EH (cell line): ENCODE measurements at places on chromosomes 5 and 9.

GRCh38 chr5:38473008-38473407 lies 83.4 kb downstream of the LIFR start:
- no peak for DNase-seq

- no peak for DNase-seq
Observed at GRCh38 chr5:139900546-139901250, 105.1 kb downstream of the PSD2 start.

DNA sequence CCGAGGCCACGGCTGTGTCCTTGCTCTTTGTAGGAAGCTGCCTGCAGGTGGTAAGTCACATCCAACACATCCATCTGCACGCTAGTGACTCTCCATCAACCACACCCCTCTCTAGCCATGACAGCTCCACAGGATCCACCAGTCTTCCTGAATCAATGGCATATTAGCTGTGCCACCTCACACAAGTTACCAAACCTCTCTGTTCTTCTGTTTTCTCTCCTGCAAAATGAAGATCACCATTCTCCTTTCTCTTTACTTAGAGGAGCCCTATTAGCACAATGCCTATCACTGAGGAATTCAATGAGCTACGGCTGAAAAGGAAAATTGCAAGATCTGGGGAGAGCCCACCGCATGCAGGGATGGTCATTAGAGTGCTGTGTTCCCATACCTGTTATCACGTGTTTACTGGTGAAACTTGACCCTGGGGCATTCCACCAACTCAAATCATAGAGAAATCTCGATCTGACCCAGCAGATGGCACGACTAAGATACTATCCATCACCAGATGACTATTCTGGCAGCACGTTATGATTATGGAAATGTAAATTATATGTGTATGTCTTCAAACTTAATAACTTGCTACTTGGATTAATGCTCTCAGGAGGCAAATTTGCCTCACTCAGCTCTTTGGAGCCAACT lies 20.9 kb downstream of the WHRN start:
- no peak for DNase-seq

DNA sequence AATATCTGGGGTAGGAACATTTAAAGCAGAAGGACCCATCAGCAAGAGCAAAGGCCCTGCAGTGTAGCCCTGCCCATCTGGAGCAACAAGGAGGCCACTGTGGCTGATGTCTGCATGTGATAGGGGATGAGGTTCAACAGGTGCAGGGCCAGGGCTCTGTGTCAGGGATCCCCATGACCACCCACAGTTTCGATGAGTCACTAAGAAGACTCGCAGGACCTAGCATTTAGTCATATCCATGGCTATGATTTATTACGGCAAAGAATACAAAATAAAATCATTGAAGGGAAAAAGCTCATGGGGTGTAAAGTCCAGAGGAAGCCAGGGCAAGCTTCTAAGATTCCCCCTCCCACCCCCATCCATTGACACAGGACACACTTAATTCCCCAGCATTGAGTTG lies 188.6 kb downstream of the ADGRV1 start:
- no peak for DNase-seq

GRCh38 chr5:36089989-36090388 lies 23.3 kb upstream of the UGT3A2 start:
- DNase-seq, result peak; percentile 54

- DNase-seq, result no peak
Observed at GRCh38 chr9:123835821-123836220, 94.1 kb downstream of the DENND1A start.

- DNase-seq, result no peak
Observed at GRCh38 chr9:105188746-105189145, 55.7 kb upstream of the SLC44A1 start.

- peak; percentile 60 for DNase-seq
Observed at GRCh38 chr5:17436761-17437221, 61.2 kb upstream of the TAF11L2 start.

GRCh38 chr9:70411121-70411929 lies 3.1 kb downstream of the KLF9 start:
- DNase-seq, result peak; percentile 91

DNA sequence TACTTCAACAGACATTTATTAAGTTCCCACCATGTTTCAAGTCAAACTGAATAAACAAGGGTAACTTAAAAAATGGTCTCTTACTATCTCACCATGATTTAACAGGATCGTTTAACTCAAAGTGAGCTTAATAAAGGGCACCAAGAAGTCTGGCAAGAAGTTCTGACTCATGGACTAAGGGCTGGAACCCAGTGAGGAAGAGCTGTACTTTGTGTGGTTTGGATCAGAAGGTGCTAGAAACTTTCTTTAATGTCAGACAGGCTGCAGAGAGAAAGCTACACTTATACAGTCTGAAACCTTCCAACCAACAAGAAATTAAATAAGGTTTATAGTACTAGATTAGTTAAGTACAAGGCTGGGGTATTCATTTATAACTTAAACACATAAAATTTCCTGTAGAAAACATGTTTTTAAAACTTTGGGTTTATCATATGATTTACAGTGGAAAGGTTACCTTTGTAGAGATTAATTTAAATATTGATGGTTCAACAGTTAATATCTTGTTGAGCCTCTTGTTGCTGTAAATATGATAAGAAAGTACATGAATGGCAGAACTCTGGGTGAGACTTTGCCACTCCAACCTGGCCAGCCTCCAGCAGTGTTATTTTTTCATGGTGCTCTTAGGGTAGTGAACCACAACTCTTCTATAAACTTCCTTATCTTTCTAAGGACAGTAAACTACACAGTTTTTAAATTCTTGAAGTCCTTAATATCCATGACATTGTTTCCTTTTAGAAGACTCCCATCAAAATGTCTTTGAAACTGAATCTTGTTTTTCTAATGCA lies 162.8 kb downstream of the MAN2A1 start:
- peak; percentile 53 for DNase-seq

DNA sequence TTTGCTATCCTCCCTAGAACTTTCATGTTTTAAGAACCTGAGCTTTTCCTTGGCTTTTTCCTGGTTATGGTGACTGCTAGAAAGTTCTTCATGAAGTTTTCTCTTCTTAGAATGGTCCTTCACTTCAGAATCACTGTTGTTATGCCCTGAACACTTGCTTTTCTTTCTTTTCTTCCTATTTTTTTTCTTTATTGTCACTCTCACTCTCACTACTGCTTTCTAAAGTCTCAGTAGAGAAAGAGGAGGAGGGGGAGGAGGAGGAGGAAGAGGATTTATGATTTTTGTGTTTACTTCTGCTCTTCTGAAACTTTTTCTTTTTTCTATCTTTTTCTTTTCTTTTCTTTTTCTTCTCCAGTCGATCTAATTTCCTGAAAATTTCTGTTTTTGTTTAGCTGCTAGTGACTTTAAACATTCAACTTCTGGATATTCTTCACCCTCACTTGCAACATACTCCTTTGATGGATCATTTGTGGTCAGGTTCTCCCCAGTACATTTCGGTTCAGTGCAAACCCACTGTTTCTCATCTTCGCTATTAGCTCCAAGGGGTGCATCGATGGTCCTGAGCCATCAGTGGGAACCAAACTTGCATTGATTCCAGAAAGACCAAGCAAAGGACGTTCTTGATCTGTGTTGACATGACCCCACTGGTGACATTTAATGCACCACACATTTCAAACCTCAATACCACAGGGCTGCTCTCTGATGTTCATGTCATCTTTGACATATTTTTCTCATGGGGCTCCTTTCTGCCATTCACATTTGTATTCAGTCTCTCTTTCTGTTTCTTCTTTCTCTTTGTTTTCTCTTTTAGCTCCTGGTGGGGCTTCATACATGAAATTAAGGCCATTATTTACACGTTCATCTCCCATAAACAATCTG lies 81.6 kb upstream of the HAND1 start:
- DNase-seq, result no peak

GRCh38 chr5:106454651-106455415 lies 1215.9 kb downstream of the EFNA5 start:
- peak; percentile 1 for DNase-seq

- DNase-seq, result peak; percentile 74
Observed at GRCh38 chr5:132772291-132773070, 4.6 kb downstream of the SEPTIN8 start.

GRCh38 chr5:156420665-156421064 lies 93.7 kb downstream of the SGCD start:
- peak; percentile 11 for DNase-seq

DNA sequence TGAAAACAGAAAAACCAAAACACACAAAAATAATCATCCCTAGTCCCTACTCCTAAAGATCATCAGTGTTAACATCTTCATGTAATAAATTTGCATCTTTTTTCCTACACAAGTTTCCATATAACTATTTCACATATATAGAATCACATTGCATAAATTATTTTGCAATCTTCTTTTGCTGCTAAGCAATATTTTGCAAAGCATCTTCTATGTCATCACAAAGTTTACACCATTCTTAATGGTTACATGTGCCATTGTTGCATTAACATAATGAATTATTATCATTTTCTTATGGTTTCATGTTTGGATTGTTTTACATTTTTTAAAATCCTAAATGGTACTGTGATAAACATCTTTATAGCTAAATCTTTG lies 17.8 kb downstream of the SH3TC2 start:
- DNase-seq, result no peak

GRCh38 chr5:127864511-127864910 lies 161.3 kb downstream of the CCDC192 start:
- DNase-seq, result no peak

DNA sequence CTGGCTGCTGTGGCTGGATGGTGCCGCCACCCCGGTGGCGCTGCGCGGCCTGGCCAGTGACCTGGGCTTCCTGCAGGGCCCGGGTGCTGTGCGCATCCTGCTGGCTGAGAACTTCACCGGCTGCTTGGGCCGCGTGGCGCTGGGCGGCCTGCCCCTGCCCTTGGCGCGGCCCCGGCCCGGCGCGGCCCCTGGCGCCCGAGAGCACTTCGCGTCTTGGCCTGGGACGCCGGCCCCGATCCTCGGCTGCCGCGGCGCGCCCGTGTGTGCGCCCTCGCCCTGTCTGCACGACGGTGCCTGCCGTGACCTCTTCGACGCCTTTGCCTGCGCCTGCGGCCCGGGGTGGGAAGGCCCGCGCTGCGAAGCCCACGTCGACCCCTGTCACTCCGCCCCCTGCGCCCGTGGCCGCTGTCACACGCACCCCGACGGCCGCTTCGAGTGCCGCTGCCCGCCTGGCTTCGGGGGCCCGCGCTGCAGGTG lies 17.5 kb downstream of the CRB2 start:
- no peak for DNase-seq

GRCh38 chr5:63323926-63324325 lies 638.3 kb downstream of the HTR1A start:
- DNase-seq, result no peak

DNA sequence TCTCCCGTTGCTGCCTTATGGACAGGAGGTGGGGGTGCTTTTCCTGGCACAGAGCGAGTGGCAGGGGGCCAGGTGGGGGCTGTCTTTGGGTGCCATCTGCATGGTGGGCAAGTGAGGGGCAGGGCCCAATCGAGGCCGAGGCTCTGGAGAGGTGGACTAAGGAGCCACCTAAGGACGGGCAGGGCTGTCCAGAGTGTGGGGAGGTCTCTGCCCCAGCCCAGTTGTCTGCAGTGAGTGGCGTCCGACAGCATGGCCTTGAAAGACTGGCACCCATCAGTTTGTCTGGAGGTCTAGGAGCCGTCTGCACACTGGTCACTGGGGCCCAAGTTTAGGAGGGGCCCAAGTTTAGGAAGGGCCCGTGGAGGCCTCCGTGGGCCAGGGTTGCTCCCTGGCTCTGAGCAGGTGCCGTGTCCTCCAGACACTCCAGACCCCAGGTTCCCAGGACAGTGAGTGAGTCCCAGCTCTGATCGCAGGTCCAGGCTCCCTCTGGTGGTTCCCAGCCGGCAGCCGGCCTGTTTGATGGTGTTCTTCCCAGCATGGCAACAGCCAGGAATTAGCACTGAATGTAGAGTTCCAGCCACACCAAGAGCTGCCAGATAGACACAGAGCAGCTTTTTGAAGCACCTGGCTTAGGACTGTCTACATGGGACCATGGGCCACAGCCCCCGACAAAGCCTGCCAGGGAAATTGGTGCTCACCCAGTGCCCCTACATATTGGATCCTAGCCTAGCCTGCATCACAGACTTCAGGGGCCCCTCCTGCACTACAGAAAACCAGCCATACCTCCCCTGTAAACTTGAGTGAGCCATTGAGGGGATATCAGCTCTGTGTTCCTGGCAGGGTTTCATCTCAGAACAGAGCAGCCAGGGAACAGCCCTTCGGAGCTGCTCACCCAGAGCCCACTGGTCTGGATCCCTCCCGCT lies 120.9 kb downstream of the WNK2 start:
- DNase-seq, result peak; percentile 52

DNA sequence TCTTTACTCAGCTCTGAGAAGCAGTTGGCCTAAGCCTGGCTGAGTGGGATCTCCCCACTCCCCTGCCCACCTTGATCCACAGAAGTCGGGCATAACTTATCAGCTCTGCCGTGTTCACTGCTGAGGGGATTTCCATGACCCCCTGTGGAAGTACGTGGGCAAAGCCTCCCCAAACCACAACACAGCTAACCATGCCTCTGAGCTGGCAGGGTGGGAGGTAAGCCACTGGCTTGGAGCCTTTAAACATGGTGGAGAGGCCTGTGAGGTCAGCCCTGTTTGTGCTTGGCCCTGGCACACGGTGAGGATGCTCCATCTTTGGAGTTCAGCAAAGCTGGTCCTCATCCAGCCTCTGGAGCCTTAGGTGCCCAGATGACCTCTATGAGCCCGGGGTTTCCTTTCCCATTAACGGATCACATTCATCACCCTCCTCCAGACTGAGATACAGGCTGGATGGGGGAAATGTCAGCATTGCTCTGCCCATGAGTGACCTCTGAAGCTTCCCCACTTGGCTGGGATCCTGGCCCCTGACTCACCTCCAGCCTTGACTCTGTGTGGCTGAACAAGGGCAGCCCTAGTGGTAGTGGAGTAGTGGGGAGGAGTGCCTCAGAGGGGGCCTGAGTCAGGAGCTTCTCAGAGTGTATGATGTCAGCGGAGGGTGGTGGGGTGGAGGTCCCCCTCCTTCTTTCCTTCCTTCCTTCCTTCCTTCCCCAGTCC lies 6.2 kb downstream of the PDLIM4 start:
- DNase-seq, result peak; percentile 93
